ENCODE measurements at places on chromosomes 6 and 20.

- no peak for DNase-seq
Measured at GRCh38 chr6:3239110-3239830, 11.8 kb upstream of the TUBB2B start.

- no peak for DNase-seq
Measured at GRCh38 chr6:130320908-130321307, 44.9 kb upstream of the TMEM200A start.

GRCh38 chr6:12137480-12137879, 125.4 kb downstream of the HIVEP1 start:
- DNase-seq: no peak

DNA sequence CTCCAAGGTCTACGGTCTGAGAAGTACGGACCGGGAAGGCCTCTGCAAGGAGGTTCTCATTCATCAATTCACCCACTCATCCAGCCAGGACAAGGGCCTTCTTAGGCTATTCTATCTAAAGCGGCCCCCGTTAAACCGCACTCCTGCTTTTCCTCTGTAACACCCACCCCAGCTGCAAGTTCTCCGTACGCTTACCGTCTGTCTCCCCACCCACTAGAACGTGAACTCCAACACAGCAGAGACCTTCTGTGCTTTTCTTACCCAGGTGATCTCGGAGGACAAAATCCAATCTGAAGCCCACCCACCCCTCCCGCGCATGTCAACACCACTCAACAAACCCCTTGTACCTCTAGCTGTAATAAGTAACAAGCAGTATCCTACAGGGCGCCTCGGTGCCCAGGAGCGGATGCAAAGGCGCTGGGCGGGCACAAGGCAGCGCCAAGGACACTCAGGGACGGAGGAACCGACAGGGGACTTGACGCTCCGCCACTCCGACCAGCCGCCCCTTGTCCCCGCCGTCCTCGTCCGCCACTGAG, 351 bp downstream of the AURKA start:
- DNase-seq: no peak

- no peak for DNase-seq
Measured at GRCh38 chr6:42108071-42108470, 34.3 kb downstream of the C6orf132 start.

GRCh38 chr6:92759178-92759577, 660.2 kb downstream of the EPHA7 start:
- no peak for DNase-seq

GRCh38 chr6:151240791-151241642, 1.2 kb downstream of the AKAP12 start:
- DNase-seq: no peak

DNA sequence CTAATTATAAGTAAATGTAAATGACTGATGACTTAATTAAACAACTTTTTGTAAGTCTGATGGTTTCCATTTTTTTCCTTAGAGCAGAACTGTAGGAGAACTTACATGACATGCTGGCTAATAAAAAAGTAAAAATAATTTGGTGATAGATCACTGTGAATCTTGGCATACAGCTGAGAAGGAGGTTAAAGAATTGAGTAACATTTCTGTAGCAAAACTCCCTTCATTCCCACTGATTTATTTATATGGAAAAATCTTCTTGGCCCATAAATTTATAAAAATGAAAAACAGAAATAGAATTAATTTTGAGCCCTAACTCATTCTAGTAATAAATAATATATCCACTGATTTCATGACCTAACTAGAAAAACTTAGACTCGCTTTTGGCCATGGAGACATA, 48.1 kb downstream of the SLC22A3 start:
- no peak for DNase-seq

GRCh38 chr20:47063407-47063806, 168.8 kb downstream of the EYA2 start:
- no peak for DNase-seq

DNA sequence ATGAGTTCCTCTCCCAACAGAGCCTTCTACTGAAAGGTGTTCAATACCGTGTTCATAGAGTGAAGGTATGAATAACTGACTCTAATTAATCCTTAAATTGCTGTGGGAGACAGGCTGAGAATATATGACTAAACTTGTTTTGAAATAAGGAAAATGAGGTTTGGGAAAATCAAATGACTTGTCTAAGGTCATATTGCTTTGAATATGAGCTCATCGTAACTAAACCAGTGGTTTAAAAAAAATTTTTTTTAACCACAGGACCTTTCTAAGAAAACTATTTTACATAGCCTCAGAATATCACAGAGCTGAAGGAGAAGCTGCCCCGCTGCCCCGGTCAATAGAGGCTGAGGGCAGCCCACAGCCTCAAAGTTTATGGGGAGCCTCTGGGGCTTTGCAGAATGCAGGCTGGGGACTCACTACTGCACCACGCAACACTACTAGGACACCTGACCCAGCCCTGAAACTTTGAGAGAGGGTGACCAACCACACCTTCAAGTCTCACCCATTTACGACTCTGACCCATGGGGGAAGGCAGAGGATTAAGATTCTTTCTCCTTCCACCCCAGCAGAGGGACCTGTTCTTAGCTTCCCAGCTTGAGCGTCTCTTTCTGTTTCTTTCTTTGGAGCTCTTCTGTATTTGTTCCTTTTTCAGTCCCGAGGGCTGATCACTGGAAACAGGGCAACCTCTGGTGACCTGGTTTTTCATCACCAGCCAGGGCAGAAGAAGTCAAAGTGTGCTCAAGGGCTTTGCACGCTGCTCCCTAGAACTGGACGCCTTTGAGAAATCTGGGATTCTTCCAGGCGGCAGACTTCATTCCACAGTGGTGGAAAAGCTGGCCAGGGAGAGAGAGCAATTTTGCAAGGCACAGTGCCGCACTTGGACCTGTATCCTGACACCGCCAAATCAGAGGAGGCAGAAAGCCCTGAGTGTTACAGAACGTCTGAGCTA, 220.2 kb downstream of the ATXN1 start:
- DNase-seq: no peak

Data from activated T-helper 1 cell treated with anti-CD3 and anti-CD28 coated beads, Interleukin-2, amount 50 U/mL, for 16 hours (primary cell).